ENCODE measurements at places on chromosomes 4 and X.

- no peak for DNase-seq
Observed at GRCh38 chr4:7077371-7077770, 9.5 kb upstream of the GRPEL1 start.

- DNase-seq, result no peak
Observed at GRCh38 chr4:156298230-156298629, 344.6 kb upstream of the CTSO start.

DNA sequence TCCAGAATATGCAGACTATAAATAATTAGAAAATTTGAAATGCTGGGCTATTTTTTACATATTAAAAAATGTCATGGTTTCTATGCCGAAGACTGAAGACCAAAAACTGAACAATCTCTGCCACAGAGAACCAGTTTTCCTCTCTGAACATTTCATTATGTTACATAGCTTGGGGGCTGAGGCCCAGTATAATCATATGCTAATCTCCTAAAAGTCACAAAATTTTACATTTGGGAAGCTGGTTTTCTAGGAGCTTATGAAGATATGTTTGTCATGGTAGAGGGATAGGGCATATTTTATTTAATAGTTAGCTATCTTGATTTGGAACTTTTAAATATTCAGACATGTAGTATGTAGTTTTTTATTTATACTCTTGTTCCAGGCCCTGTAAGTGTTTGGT, 167.8 kb downstream of the GPAT3 start:
- no peak for DNase-seq

GRCh38 chrX:137568741-137569469, 3.0 kb downstream of the ZIC3 start:
- no peak for DNase-seq

DNA sequence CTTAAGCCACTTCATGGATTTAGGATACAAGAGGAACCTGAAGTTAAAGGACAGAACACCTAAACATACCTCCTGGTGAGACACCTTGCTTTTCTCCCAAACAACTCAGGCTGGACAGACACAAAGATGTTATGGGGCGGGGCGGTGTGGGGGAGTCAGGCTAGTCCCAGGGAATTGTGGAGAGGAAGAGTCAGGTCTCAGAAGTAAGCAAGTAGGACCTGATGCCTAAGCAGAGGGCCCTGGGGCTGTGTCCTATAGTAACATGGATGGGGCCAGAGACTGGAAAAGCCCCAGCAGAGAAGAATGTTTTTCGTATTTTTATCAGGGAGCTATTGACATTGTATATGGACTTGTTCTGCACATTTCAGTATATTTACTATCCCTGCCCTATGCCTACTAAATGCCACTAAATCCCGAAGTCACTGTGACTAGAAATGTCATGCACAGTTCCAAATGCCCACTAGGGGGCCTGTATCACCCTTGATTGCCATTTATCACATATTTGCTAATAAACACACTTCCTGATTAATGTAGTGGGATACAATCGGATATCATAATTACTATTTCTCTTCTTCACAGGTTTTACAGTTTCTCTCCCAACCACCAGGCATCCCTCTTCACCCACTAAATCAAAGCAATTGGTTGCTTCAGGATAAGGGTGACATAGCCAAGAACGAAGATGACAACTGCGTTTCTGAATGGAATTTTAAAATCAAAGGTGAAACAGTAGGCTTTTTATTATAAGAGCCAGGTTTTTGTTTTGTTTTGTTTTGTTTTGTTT, 23.8 kb upstream of the ARHGAP10 start:
- no peak for DNase-seq

- DNase-seq, result no peak
Observed at GRCh38 chr4:132297346-132297745, 851.7 kb upstream of the PCDH10 start.

- DNase-seq, result no peak
Observed at GRCh38 chr4:5545271-5545670, 163.1 kb downstream of the EVC2 start.

- no peak for DNase-seq
Observed at GRCh38 chrX:112211459-112211858, 128.9 kb upstream of the TRPC5 start.

All from 8988T (cell line).